NCI-H446 (cell line): ENCODE measurements at places on chromosomes 1 and 21.
A peak's percentile ranks its signal among the peaks of the same experiment; 100 is the strongest.

- no peak for DNase-seq
Observed at GRCh38 chr1:235527196-235527814, 23.1 kb upstream of the B3GALNT2 start.

GRCh38 chr1:229651546-229651945 is 25.5 kb downstream of the URB2 start:
- no peak for DNase-seq

DNA sequence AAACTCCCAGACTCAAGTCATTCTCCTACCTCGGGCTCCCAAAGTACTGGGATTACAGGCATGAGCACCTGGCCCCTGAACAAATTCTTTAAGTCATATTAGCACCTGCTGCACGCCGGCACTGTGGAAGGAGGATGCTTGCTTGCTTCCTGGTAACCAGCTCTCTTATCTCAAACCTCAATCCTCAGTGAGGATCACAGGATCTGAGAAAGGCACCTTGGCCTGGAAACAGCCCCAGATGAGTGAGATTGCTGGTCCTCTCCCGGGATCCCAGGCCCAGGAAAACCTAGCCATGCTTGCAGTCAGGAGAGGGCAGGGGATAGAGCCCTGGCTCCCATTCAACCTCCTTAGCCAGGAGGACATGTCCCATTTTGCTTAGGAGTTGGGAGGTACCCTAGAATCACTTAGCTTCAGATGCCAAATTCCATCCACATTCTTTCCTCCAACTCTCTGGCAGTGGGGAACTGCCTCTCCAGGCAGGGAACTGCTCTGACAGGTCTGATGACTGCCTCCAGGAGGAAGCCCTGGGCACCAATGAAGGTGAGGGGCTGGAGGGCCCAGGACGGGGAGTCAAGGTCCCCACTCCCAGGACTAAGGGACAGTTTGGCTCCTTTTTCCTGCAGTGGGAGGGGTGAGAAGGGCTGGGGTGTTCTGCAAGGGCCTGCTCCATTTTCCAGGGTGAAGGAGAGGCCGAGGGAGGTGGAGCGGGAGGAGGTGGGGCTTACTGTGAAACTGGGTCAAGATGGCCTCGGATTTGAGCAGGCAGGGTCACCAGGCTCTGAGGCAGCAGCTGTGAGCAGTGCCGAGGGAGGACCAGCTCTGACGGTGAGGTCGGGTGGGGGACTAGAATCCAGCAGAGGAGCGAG is 9.5 kb downstream of the GPR37L1 start:
- DNase-seq = no peak

DNA sequence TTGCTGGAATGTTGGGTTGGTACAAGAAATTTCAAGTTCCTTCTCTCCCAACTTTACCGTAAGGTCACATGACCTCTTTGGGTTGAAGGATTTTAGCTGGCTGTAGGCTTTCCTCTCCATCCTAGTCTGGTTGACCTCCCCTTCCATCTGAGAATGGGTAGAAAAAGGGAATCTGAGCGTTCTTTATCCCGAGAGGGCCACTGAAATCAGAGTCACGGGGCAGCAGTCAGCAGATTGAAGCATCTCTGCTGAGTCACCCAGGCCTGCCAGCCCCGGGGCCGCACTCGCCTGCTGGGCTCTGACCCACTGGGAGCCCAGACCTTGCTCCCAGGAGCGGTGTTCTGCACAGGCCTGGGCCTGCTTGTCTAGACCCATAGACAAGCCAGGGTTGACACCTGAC is 31.0 kb downstream of the TMCC2 start:
- DNase-seq = no peak

DNA sequence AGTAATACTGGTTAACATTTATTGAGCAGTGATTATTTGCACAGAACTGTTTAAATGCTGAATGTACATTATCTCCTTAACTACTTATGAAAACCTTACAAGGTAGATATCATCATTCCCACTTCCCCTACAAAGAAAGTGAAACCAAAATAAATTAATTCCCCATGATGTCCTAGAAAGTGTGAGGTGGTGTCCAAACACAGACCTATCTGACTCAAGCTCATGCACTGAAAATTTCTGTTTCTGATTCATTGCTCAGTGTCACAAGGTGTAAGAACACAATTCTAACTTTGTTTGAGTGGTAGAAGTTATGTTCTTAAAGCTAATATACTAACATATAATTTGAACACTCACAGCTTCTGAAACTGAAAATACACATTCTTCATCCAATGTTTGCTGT is 178.7 kb downstream of the MRPL39 start:
- no peak for DNase-seq

DNA sequence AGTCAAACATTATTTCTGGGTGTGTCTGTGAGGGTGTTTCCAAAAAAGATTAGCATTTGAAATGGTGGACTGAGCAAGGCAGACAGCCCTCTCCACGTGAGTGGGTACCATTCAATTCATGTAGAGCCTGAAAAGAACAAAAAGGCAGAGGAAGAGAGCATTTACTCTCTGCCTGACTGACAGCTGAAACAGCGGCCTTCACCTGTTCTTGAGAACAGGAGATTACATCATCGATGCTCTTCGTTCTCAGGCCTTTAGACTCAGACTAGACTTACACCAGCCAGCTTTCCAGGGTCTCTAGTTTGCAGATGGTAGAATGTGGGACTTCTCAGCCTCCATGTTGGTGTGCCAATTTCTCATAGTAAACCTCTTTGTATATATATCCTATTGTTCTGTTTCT is 302.3 kb downstream of the BACH1 start:
- no peak for DNase-seq

DNA sequence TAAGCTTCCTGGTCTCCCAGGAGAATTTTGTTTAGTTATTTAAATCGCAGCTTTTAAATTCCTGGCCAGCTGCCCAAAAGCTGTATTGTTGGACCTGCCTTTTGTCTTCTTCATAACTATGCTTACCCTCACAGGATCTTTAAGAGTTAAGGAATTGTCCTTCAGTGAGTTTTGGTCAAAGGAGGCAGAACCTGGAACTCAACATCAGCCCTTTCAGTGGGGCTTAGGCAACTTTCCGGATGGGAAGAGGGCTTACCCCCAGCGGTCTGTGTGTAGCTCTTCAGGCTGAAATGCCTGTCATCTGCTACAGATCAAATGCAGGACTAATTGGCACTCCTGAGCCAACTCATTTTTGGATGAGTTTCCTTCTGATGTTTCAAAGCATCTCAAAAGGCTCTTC is 402.6 kb downstream of the SIPA1L2 start:
- peak; percentile 79 for DNase-seq

GRCh38 chr1:24912376-24913273 is 17.5 kb downstream of the RUNX3 start:
- DNase-seq = no peak

DNA sequence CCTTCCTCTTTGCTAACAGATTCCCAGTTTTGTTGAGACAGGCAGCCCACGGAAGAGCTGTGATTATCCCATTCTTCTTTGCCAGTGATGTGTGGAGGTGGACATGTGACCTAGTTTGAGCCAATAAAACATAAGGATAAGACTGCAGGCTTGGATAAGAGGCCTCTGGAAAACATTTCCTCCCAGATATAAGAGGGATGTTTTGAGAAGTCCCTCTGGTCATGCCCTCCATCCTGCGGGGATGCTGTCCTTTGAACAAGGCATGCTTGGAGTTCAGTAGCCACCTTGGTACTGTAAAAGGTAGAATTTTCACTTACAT is 155.7 kb downstream of the TM2D1 start:
- DNase-seq = no peak

GRCh38 chr1:77057994-77058585 is 161.1 kb downstream of the PIGK start:
- DNase-seq = no peak

GRCh38 chr21:21688889-21689288 is 690.7 kb downstream of the NCAM2 start:
- peak; percentile 46 for DNase-seq

GRCh38 chr1:238214449-238214848 is 323.7 kb upstream of the ZP4 start:
- DNase-seq = no peak

DNA sequence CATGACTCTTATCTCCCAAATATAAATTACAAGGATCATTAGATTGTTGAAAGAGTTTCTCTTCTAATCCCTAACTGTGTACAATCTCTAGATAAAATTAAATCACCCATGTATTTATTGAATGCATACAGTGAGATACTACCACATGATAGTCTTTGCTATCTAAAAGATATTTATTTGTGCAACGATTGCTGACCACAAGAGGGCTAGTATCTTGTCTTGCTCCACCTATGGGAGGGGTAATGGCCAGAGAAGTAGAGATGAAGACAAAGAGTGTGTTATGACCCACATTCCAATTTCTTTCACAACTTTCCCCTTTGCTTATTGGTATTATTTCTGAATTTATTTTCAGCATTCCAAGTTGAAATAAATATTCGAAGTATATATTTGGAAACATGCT is 13.7 kb downstream of the PYHIN1 start:
- DNase-seq = no peak

GRCh38 chr1:37177230-37177864 is 143.0 kb upstream of the GRIK3 start:
- DNase-seq = no peak

GRCh38 chr1:209685821-209686220 is 10.6 kb downstream of the G0S2 start:
- no peak for DNase-seq

DNA sequence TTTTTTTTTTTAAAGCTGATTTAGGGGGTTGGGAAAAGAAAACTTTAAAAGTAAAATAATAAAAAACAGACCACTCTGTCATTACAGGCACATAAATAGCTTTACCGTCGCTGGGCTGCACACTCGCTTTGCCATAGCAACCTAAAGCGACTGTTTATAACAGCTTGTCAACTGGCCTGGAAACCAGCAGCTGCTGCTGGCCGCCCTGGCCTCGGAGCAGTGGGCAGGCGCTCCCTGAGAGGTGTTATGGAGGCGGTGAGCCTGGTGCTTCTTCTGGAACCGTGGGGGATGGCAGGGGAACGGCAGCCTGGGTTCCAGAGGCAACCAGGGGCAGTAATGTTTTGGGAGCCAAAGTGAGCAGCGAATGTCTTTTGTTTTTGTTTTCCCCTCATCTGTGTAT is 45.7 kb downstream of the ATP2B4 start:
- DNase-seq = no peak

GRCh38 chr1:40478276-40478675 is 1.2 kb downstream of the ZFP69 start:
- DNase-seq = no peak

GRCh38 chr21:41612674-41613532 is 104.9 kb upstream of the TMPRSS2 start:
- DNase-seq = no peak

- no peak for DNase-seq
Observed at GRCh38 chr1:14148526-14148925, 448.5 kb downstream of the PRDM2 start.

GRCh38 chr21:29423099-29423870 is 124.6 kb downstream of the BACH1 start:
- no peak for DNase-seq

- DNase-seq = no peak
Observed at GRCh38 chr1:5579966-5580365, 412.3 kb downstream of the NPHP4 start.

GRCh38 chr1:66450043-66450514 is 83.9 kb upstream of the SGIP1 start:
- DNase-seq = no peak

DNA sequence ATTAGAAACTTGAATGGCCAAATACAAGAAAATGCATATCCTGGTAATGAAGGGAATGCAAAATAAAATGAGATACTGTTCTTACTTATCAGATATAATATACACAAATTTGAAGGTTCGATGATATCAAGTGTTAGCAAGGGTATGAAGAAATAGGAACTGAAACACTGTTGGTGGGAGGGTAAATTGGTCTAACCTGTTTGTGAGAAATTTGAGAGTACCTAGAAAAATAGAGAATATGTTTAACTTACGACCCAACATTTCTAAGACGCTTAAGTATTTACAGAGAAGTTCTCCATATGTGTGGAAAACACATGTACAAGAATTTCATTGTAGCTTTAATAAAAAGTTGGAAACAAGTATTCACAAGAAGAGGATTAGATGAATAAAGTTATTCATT is 25.9 kb downstream of the ATG4C start:
- no peak for DNase-seq

GRCh38 chr1:178412400-178412770 is 84.4 kb downstream of the CLEC20A start:
- no peak for DNase-seq

DNA sequence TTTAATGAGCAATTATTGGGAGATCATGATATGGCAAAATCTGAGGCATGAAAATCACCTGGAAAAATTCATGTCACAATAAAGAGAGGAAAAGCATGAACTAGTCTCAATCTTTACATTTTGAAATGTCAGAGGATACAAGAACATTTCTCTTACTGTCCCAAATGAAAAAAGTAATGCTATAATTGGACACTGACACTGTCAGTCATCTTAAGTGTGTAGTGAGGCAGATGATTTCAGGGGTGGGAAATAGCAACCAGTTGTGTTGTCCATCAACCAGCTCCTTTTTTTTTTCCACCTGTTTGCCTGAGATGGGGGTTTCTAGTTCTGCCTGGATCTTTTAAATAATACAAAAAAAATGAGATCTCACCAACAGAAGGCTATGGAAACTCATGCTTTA is 646.2 kb downstream of the KCNT2 start:
- no peak for DNase-seq

DNA sequence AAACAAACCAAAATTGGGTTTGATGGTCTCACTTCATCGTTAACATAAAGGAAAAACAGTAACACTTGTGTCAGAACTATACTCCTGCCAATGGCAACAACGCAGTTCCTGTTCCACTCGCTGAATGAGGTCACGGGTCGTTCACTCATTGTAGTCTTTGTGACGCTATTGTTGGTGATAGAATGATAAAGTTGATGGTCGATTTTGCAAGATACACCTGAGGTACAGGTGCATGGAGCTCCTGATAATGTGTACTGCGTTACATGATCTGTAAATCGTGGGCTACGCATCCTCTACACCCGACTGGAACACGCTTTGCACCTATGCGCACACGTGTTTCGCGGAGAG is 391 bp upstream of the CENPS start:
- DNase-seq = no peak

GRCh38 chr1:243234978-243235647 is 20.0 kb downstream of the CEP170 start:
- DNase-seq = peak; percentile 80

GRCh38 chr1:71044833-71045232 is 2.8 kb downstream of the PTGER3 start:
- no peak for DNase-seq

GRCh38 chr1:8818325-8818775 is 910 bp upstream of the RERE start:
- peak; percentile 75 for DNase-seq

GRCh38 chr1:51308636-51309035 is 21.7 kb downstream of the TTC39A start:
- no peak for DNase-seq

DNA sequence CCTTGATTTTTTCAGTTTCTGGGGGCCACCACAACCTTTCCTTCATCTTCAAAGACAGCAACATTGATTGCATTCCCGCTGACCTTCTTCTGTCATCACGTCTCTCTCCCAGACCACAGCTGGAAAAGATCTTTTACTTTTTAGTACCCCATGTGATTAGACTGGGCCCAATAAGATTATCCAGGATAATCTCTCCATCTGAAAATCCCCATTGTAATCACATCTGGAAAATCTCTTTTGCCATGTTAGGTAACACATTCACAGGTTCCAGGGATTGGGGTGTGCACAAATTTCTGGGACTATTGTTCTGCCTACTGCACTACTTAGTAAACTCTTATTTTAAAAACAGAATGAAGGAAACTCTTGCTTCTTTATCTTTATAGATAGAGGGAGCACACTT is 47.1 kb upstream of the INSL5 start:
- no peak for DNase-seq

GRCh38 chr1:179366093-179366800 is 476 bp downstream of the AXDND1 start:
- DNase-seq = no peak

GRCh38 chr1:83857103-83857502 is 141.8 kb downstream of the TTLL7 start:
- peak; percentile 56 for DNase-seq
